ELF-1 (cell line): ENCODE measurements at places on chromosomes 11 and 22.

- DNase-seq = no peak
Observed at GRCh38 chr22:43681731-43682360, 130.3 kb downstream of the EFCAB6 start.

- DNase-seq = peak; percentile 88
Observed at GRCh38 chr22:24969560-24970301, 17.2 kb downstream of the KIAA1671 start.

- no peak for DNase-seq
Observed at GRCh38 chr11:111331711-111332479, 33.5 kb downstream of the POU2AF3 start.

- no peak for DNase-seq
Observed at GRCh38 chr22:25488244-25489020, 76.0 kb upstream of the GRK3 start.

GRCh38 chr11:298406-299065 lies 790 bp downstream of the IFITM5 start:
- no peak for DNase-seq

- DNase-seq = no peak
Observed at GRCh38 chr11:69111624-69112542, 43.9 kb upstream of the SMIM38 start.

GRCh38 chr11:122779047-122779629 lies 59.2 kb upstream of the CRTAM start:
- DNase-seq = peak; percentile 16

- no peak for DNase-seq
Observed at GRCh38 chr11:30333405-30333804, 10.5 kb downstream of the ARL14EP start.

DNA sequence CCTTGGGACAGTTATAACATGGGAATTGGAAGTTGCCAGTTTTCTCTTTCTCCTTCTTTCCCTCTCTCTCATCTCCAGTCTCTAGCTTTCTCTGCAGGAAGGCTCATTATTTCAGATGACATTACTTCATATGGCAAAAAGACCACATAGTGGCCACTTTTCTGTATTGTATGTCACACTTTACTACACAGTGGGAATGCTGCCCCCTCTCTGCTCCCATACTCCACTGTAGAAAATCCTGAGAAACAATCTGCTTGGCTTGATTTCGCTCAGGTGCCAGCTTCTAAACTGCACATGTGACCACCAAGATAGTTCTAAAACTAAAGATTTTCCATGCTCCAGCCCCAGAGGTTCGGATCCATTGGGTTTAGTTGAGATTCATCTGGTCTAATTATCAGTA lies 860.7 kb upstream of the CCDC90B start:
- DNase-seq = no peak

GRCh38 chr11:78654071-78654470 lies 79.4 kb upstream of the NARS2 start:
- peak; percentile 44 for DNase-seq

DNA sequence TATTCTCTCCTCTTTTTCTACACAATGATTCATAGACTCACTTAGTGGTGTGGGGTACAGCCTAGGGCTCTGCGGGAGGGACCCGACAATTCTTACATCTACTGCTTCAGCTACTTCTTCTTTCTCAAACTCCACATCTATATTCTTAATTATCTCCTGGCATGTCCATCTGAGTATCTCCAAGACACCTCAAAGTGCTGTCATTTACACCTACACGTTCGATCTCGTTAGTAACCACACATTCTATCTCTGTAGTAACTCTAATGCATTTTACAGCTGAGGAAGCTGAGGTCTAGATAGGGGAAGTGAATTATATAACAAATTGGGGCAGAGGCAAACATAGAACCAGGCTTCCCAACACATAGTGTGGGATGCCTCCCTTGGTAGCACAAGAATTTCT lies 27.7 kb upstream of the RRM1 start:
- no peak for DNase-seq

DNA sequence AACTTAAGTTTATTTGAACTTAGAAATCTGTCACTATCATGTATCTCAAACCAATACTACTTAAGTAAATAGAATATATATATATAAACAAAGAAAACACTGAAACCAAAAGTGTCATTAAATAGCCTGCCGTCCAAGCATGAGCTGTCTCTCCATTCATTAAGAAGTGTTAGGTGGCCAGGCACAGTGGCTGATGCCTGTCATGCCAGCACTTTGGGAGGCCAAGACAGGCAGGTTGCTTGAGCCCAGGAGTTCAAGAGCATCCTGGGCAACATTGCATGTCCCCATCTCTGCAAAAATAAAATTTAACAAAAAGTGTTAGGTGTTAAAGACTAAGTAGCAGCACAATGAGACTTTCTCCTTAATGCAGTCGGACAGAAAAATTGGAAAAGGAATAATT lies 14.0 kb downstream of the CD6 start:
- no peak for DNase-seq

DNA sequence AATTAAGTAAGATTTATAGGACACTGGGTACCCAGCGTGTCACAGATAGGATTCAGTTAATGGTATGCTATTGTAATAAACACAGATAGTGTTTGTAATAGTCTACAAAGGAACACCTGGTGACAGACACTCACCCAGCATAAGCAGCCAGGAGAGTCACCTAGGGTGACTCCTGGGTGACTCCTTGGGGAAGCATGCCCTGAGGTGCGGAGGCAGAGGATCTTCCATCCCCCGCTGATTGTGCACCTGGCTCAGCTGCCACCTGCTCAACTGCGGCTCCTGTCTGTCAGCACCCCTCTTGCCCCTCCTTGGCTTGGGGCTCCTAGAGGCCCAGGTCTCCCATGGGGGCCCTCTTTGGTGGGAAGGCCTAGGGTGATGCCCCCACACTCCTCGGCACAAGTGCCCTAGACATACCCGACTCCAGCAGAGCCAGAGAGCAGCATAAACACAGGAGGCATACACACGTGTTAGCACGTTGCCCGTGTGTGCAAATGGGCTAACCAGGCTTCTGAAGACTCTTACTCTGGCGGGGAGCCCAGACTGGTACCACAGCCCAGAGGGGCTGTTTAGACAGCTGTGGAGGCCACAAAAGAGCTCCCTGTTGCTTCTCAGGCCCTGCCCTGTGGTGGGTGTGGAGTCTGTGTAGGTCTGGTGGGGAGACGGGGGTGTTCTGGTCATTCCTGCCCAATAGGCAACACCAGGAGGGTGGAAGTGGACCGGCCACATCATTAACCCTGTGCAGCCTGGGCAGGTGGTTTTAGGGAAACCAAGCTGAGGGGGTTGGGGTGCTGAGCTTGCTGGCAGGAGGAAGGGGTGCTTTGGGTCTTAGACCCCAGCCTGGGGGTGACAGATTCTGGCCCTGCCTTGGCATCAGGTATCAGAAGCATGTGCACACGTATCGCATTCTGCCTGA lies 3.0 kb downstream of the INPPL1 start:
- DNase-seq = peak; percentile 1

DNA sequence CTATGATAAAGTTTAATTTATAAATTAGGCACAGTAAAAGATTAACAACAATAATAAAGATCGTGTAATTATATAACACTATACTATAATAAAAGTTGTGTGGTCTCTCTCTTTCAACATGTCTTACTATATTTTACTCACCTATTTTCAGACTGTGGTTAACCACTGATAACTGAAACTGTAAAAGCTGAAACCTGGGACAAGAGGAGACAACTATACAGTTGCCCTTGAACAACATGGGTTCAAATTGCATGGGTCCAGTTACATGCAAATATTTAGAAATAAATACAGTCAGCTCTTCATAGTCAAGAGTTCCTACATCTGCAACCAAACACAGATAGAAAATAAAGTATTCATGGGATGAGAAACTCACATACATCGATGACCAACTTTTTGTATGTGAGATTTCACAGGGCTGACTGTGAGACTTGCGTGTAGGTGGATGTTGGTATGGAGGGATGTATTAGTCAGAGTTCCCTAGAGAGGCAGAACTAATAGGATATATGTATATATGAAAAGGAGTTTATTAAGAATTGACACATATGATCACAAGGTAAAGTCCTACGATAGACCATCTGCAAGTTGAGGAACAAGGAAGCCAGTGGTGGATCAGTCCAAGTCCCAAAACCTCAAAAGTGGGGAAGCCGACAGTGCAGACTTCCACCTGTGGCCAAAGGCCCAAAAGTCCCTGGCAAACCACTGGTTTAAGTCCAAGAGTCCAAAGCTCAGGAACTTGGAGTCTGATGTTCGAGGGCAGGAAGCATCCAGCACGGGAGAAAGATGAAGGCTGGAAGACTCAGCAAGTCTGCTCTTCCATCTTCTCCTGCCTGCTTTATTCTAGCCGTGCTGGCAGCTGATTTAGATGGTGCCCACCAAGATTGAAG lies 359.5 kb downstream of the INSC start:
- DNase-seq = no peak

DNA sequence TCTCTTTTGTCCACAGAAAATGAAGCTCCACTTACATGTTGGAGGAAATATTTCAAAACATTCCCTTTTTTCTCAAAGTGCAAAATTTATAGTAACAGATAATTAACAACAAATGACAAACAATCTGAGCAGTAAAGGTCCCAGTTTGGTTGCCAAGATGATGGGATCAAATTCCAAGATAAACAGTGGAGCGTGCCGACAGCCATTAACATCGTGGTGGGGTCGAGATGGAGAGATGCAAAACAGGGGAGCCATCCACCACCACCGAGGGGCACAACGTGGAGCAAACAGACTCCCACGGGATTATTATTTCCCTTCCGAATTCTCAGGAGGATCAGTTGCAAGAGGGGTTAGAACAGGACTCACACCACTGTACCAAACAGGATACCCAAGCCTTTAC lies 17.2 kb downstream of the MPPED2 start:
- DNase-seq = no peak

DNA sequence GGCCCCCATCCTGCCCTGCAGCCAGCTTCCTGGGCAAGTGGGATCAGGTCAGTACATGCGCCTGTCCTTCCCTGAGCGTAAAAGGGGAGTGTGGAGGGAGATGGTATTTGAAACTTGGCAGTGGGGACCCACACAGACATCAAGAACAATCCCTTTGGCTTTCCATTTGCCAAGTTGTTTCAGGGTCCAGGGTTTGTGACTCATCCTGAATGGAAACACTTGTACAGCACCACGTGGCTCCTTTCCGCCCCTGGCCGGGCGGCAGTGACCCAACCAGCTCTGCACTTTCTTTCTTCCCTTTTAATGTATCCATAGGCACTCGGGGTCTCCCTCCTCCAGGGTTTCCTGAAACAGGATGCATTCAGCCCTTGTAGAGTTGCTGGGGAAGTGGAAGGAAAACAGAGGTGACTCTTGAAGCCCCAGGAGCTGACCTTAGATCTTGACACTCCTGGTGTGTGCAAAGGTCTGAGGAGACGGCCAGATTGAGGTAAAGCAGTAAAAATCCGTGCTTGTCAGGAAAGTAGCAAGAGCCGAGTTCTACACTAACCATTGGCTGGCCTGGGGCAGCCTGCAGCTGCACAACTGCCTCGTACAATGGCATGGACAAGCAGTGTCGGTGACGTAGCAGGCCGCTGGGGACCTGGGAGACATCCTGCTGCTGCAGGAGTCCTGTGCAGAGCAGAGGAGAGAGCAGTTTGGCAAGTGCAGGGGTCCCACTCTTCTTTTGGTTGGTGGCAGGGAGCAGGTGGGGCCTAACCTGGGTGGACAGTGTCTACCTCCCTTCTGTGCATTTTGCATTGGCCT lies 189.8 kb downstream of the SNX19 start:
- DNase-seq = no peak

- peak; percentile 2 for DNase-seq
Observed at GRCh38 chr11:122097419-122098001, 18.5 kb downstream of the BLID start.

DNA sequence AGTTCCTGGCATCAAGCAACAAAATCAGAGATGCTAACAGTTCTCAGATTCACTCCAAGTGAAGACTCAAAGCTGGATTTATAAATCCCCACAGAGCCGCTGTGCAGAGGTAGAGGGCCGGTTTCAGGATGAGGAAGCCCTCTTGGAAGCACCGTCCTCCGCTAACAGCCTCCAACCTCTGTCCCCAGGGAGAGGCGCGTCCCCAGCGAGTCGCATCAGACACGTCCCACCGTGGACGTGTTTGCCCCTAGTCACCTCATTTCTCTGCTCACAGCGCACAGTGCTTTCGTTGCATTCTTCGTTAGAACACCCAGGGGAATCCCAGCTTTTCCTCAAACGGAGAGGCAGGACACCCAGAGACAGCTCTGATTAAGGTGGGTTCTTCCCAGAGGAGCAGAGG lies 642.9 kb downstream of the BRD1 start:
- DNase-seq = no peak

GRCh38 chr11:132088551-132088950 lies 718.1 kb downstream of the NTM start:
- no peak for DNase-seq

- no peak for DNase-seq
Observed at GRCh38 chr11:116852261-116853031, 15.0 kb upstream of the APOA1 start.

DNA sequence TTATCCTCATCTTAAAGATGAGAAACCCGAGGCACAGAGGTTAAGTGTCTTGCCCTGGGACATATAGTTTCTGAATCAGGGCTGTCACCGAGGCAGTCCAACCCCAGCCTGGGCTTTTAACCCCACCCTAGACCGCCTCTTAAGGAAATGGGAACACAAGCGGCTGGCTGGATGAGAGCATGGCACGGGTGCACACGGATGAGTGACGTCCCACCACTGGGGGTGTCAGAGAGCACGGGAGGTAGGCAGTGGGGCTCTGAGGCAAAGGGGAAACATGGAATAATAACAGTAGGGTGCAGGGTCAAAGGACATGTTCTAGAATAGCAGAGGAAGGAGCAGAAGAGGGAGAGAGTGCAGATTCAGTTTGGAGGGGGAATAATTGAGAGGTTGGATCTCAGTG lies 22.3 kb downstream of the PPFIBP2 start:
- peak; percentile 31 for DNase-seq

DNA sequence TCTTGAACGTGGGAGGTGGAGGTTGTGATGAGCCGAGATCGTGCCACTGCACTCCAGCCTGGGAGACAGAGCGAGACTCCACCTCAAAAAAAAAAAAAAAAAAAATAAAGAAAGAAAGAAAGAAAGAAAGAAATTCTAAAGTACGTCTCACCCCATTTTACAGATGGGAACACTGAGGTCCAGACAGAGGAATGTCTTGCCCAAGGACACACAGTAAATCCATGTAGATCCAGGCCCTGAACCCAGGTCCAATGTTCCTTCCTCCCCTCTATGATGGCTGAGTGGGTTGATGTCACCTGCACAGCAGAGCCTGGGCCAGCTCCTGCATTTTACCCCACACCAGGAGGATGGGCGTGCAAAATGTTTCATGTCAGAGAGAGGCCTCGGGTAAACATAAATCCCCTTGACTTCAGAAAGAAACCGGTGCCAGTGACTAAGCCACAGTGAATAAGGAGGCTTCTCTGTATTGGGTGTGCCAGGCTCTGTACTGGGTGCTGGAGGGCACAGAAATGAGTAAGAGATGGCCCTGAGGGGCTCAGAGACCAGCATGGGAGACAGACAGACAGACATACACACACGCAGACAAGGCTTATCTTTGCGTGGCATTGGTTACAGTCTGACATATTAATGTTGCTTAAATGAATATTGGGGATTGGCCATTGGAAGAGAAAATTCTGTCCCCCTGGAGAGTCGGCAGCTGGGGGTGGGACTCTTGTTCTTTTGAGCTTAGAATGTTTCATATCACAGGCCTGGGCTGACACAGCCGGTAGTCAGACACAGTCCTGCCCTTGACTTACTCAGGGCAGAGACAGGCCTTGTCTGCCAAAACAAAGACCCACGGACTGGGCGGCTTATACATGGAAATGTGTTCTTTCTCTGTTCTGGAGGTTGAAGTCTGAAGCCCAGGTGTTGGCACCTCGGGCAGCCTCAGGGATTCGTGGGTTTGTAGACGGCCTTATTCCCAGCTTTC lies 105.4 kb downstream of the MIAT start:
- no peak for DNase-seq
